ENCODE measurements at places on chromosomes 16 and 17.

- no peak for DNase-seq
Measured at GRCh38 chr16:54072237-54072636, 214.3 kb downstream of the IRX3 start.

GRCh38 chr17:78226759-78227454 lies 4.5 kb upstream of the TMEM235 start:
- DNase-seq, result no peak

- DNase-seq, result no peak
Measured at GRCh38 chr17:17380145-17380925, 77.2 kb downstream of the NT5M start.

DNA sequence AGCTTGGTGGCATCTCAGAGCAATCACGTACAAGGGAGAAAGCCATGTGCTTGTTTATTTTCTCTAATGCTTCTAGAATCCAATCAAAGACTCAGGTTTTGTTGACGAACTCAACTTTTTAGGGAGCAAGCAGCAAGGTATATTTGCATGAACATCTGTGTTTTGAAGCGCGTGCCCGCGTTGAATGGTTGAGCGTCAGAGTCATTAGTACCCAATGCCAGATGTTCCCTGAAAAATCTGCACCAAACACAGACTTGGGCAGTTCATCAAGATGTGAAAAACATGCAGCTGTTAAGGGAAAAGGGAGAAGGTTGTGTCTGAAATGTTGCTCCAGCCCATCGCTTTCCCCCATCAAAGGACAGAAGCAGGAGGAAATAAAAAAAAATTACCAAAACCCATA lies 170.4 kb downstream of the SNX29 start:
- DNase-seq, result no peak

- DNase-seq, result peak; percentile 47
Measured at GRCh38 chr17:44829523-44830358, at the start of gene GJC1. Gene GJC1 (minus strand): TSS chr17:44830287. CDS start chr17:44805817, 24,470 bp downstream.

- DNase-seq, result no peak
Measured at GRCh38 chr17:48819466-48819865, 2.4 kb upstream of the TTLL6 start.

DNA sequence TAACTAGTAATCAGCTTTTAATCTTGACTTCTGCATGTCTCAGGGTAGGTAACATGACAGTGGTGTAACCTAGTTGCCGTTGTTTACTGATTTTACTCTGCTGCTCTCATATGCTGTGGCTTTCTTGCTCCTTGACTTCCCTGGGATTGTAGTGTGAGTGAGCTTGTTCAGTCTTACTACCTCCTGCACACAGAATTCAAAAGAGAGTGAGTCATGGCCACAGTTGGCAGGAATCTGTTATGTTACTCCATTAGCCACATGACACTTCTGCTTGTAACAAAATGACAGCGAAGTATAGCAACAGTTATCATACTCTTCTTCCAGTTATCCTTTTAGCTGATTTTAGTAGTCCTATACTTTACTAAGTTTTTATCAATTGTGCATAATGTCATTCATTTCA lies 18.8 kb downstream of the TNRC6A start:
- peak; percentile 86 for DNase-seq

- DNase-seq, result peak; percentile 19
Measured at GRCh38 chr16:81646561-81646960, 132.5 kb upstream of the PLCG2 start.

DNA sequence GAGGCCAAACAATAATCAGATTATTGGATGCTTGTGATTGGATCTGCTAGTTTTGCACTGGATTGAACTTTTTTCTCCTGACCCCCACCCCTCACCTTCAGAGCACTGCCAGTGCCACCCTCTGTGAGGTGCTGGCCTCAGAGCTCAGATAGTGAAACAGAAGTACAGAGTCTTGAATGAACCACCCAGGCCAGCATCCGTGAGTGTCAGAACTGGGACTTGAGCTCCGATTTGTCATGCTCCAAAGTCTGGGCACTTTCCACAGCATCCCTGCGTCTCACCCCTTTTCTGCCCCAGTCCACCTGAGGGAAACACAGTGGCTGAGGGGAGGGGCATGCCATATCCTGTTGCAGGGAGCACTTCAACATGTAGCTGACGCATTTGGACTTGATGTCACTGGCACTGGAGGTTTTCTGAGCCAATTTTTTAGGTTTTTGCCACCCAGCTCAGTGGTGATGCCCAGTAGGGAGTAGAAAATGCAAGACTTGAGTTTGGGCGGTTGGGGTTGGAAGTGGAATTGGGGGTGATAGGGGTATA lies 47.3 kb downstream of the SMPD3 start:
- no peak for DNase-seq

DNA sequence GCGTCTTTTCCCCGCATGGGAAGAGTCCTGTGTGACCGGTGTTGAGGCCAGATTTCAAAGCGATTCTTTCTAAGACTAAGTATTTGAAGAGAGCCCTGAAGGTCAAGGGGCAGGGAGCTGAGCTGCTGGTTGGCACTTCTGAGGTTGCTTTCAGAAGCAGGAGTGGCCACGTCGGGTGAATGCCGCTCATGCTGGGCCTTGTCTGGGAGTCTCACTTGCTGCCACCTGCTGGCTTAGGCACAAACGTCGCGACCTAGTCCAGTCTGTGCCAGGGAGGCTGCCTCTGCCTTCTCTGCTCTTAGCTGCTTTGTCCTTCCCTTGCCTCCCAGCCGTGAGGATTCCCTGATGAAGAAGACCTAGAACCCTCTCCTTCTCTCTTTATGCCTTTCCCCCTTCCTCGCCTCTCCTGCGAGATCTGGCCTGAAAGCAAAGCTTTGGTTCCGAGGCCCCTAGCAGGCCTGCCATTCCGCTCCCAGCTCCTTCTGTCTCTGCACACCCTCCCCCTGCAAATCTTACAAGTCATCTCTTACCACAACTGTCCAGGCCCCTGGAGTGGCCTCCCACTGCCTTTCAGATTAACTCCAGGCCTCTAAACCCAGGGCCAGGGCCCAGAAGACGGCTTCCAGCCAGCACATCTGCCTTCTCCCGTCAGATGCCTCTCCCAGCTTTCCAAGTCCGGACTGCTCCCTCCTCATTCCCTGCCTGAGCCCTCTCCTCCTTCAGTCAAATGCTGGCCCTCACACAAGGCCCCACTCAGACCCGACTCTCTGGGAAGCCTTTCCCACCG lies 11.4 kb downstream of the CTNS start:
- DNase-seq, result peak; percentile 60

DNA sequence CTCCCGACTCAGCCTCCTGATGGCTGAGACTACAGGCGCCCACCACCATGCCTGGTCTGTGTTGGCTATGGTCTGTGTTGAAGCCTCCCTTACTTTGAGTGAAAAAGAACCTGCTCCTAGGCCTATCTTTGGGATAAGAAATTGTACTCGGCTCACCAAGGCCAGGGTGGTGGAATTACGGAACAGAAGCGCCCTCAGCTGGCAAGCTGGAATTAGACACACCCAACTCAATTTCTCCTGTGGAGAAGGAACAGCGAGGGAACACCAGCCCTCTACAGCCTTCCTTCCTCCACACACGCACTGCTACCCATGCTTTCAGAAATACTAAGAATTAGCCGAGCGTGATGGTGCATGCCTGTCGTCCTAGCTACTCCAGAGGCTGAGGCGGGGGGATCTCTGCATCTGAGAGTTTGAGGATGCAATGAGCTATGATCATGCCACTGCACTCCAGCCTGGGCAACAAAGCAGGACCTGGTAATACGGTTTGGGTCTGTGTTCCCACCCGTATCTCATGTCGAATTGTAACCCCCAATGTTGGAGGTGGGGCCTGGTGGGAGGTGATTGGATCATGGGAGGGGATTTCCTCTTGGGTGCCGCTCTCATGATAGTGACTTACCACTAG lies 40.1 kb upstream of the RBBP6 start:
- peak; percentile 5 for DNase-seq

DNA sequence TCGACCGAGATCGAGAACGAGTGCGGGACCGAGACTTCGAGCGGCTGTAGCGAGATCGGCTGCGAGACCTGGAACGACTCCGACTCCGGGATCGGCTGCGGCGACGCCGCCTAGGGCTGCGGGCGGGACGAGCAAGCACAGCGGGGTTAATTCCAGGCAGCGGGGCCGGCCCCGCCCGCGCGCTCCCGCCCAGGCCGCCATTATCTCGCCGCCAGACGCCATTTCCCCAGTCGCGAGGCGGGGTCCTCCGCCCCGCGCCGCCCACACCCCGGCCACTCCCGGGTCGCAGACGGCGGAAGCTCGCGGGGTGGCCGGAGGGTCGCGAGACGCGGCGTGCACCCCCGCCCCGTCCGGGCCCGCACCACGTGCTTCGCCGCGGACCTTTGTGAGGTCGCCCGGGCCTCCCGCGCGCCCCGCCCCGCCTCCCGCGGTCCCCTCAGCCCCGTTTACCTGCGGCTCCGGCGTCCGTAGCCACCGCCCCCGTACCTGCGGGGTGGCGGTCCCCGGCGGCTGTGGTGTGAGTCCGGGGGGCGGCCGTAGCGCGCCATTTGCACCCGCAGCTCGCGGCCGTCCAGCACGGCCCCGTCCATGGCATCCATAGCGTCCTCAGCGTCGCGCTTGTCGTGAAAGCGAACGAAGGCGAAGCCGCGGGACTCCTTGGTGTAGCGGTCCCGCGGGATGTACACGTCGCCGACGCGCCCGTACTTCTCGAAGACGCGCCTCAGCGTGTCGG lies 616 bp downstream of the SRSF2 start:
- peak; percentile 56 for DNase-seq

GRCh38 chr17:4934173-4934979 lies 2.3 kb downstream of the GP1BA start:
- DNase-seq, result peak; percentile 46

GRCh38 chr16:55502801-55503366 lies 6.0 kb upstream of the LPCAT2 start:
- DNase-seq, result peak; percentile 89

DNA sequence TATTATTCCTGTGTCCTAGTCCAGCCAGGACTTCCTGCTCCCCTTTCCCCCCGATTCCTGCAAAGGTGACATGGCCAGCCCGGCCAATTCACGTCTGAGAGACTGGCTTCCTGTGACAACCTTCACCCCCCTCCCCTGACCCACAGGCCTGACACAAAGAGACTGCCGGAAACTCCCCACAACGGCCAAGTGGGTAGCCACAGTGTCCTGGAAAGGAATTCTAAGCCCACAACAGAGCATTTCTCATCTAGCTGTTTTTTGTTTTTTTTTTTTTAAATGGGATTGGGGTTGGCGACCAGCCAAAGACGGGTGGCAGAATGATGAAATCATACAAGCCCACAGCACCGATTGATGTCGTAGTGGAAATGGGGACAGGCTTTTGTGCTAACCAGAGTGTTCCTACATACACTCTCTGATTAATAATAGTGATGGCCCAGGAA lies 2.8 kb upstream of the XAF1 start:
- DNase-seq, result peak; percentile 96

DNA sequence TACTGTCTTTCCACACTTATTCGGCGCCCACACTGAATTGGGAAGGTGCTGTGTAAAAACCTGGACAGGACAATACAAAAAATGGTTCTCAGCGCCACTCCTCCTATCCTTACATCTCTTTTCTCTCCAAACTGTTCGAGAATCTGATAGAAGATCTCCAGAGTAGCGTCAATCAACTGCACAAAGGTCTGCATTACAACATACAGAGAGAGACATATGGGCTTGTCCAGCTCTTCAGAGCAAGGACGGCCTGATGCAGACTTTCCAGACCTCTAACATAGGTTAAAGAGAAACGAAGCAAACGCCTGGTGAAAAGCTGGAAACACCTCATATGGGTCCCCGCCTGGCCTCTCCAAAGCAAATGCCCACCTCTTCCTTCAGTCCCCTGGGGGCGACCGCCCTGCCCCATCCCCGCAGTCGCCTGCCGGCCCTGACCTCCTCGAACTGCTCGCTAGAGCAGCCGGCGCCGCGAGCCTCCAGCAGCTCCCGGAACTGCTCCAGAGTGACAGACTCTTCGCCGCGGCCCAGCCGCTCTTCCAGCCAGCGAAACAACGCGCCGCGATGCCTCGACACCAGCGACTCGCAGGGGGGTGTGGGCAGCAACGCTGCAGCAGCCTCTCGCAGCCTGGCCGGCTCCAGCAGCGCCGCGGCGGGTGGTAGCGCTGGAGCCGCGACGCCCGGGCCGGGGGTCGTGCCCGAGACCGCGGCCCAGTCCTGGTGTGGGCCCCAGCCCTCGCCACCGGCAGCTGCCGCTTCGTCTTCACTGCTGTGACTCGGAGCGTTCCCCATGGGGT lies 526 bp downstream of the ZZEF1 start:
- no peak for DNase-seq

DNA sequence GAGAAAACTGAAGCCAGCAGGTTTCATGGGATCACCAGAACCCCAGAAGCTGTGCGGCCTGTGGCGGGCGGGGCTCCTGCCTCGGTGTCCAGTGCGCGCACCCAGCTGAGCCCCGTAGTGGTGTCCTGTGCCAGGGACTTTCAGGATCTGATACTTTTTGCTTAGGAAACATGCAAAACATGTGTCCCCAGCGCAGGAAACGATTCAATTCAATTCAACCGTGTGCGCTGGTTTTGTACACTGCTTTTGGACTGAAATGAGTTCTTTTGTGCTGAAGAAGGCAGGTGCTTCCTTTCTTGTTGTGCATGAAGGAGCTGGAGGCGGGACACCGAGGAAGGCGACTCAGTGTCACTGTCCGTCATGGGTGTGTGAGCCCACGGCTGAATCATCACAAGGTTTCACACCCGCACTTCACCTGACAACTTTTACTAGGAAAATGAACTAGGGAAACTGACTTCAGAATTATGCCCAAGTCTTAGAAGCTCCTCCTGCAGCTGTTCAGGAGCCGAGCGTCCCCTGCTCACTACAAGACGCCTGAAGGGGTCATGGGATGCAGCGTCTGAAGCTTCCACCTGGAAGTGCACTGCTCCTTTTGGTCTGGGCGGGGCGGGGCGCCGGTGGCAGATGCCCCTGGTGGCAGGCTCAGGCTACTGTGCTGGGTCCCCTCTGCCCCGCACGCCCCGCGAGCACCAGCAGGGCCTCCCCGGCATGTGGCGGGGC lies 31.4 kb upstream of the ZNF750 start:
- no peak for DNase-seq

- DNase-seq, result no peak
Measured at GRCh38 chr17:27958708-27959381, 65.7 kb upstream of the LYRM9 start.

DNA sequence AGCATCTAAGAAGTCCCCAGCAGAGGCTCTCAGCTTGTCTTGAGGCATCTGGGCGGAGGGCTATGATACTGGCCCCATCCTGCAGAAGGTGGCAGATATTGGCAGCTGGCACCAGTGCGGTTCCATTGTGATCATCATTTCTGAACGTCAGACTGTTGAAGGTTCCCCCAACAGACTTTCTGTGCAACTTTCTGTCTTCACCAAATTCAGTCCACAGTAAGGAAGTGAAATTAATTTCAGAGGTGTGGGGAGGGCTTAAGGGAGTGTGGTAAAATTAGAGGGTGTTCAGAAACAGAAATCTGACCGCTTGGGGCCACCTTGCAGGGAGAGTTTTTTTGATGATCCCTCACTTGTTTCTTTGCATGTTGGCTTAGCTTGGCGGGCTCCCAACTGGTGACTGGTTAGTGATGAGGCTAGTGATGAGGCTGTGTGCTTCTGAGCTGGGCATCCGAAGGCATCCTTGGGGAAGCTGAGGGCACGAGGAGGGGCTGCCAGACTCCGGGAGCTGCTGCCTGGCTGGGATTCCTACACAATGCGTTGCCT lies at the start of gene CIITA:
Gene CIITA (plus strand): TSS at position 404 of the 543 bp plus-strand sequence. CDS start 129 bp downstream, at position 533.
- DNase-seq, result peak; percentile 87

DNA sequence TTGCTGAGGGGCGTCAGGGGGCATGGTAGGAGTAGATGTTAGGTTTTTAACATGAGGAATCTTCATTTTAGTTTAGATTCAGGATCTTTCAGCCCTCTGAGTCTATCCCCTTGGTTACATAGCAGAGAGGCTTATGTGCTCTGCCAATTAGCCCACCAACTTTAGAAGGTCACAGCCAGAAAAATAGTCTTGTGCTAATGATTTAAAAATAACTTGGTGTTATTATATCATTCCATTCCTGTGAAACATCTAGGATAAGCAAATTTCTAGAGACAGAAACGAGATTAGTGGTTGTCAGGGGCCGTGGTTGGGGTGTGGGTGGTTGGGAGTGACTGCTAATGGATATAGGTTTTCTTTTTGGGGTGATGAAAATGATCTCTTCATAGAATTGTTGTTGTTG lies 183.7 kb downstream of the SNX29 start:
- peak; percentile 47 for DNase-seq

Measured in fibroblast of upper back skin (primary cell).